CD4-positive, alpha-beta T cell treated with Interleukin-2 at 100 ng/mL for 4 hours (primary cell): ENCODE measurements at places on chromosomes 2 and 18.

- no peak for DNase-seq
These were observed 60.7 kb downstream of the LRRFIP1 start for GRCh38 chr2:237688081-237688480.

- DNase-seq = no peak
These were observed 13.2 kb downstream of the EDAR start for GRCh38 chr2:108975613-108976435.

DNA sequence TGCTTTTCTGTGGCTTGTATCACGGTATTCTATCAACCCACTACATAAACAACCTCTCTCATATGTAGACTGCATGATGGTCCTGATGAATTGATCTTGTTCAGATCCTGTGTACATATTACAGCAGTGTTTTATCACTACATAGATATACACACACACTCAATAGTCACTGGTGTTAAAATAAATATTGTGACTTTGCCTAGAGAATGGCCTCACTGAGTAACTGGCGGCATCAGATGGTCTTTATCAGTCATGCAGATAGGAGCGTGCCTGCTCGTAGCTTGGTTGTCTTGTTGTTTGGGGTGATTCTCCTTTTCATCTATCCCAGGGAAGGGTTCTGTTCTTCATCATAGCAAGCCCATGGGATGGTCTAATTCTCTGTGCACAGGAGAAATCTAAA lies 18.4 kb upstream of the CTAGE1 start:
- DNase-seq = no peak

GRCh38 chr2:239195318-239195871 lies 205.4 kb downstream of the HDAC4 start:
- no peak for DNase-seq

DNA sequence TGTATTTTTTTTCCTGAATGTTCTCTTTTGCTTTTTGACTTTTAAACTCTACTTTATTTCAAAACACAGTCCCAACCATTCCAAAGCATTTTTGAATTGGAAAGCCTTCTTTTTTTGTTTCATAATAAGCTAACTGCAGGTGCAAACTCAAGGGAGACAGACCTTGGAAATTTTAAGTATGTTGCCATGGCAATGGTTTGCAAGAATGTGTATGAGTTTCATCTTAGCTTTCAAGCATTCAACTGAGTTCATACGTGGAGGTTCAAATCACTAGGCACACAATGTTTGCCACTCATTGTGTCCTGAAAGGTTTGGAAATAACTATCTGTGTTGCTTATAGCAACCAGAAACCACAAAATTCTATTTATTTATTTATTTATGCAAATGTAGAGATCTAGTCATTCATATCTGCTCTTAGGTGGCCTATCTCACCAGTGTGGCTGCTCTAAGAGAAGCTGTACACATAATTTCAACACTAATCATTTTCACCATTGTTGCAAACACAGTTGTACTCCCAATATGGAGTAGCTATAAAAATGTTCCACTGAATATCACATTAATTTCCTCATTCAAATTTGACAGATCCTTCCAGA lies 805.7 kb upstream of the FSHR start:
- DNase-seq = no peak

- no peak for DNase-seq
These were observed 60.8 kb downstream of the EFEMP1 start for GRCh38 chr2:55862673-55863390.

DNA sequence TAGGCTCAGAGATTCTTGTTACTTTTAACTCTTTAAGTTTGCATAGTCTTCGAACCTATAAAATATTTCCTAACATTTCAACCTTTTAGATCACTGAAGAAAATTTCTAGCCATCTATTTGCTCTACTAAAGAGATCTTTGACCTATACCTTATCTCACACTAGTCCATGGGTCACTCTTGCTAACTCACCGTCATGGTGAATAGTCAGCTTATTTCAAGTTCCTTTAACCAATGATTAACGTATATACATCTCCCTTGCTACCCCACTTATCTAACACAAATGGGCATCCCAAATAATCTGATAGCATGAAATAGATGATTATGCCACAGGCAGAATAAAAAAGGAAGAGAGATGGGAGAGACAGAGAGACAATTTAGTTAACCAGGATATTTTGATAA lies 303.1 kb downstream of the GPD2 start:
- no peak for DNase-seq

DNA sequence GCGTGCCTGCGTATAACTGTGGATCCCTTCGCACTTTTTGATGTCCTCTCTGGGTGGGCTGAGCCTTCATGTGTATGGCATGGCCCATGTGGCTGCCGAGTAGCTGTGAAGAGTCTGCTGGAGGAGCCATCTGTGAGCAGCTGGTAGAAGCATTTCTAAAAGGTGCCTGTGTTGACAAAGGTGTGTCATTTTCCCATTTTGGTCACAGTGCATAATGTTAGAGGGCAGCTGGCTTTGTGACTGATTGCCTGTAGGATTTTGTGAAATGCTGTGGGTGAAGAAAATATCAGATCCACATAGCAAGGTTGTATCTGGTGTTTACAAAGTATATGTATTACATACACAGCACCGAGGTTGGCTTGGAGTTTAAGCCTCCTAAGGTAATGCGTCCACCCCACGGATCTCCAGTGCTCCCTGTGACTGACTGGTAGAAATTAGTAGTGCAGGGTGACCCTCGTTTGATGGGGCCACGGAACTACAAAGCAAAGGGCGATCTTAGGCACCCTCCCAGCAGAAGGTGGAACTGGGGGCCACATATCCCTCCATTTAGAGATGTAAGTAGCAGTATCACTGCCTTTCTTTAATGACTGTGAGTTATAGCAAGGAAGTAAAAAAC lies 16.5 kb downstream of the GATA6 start:
- no peak for DNase-seq

DNA sequence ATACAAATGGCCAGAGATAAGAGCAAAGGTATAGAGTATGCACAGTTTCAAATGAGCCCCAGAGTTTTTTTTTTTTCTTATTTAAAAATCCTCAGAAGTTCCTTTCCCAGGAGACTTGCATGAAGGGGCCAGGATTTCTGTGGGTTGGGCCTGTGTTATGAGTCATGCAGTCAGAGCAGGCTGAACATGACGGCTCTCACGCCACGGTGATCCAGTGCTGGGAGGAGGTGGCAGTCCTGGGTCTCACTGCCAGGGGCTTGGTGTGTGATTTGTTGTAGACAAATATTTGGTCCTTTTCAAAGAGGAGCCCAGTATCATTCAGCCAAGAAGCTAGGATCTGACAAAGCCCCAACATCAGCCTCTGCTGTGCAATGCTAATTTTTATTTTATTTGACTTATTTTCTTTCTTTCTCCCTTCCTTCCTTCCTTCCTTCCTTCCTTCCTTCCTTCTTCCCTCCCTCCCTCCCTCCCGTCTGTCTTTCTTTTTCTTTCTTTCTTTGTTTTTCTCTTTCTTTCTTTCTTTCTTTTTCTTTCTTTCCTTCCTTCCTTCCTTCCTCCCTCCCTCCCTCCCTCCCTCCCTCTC lies 10.4 kb upstream of the KCNE4 start:
- no peak for DNase-seq

GRCh38 chr18:8654503-8655451 lies 45.5 kb downstream of the RAB12 start:
- DNase-seq = peak; percentile 24

GRCh38 chr2:46775722-46776121 lies 139.9 kb downstream of the MCFD2 start:
- DNase-seq = no peak

- DNase-seq = no peak
These were observed 373.6 kb upstream of the ST6GAL2 start for GRCh38 chr2:107259408-107260195.

DNA sequence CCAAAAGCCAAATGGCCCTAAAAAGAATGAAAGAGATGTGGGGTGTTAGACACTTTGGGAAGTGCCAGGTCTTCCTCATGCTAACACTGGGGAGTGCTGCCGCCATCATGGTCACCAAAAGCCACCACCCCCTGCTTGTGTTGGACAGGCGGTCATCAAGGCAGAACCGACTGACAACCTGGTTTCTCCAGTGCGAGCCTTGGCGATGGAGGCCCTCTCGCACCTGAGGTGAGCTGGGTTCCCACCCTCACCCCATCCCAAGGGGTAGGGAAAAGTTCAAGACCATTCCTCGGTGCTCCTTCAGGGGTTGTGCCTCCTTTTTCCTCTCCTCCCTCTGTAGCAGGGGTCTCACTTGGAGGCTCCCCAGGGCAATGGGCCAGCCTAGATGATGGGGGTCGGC lies 33.6 kb downstream of the MROH2A start:
- DNase-seq = no peak

GRCh38 chr2:129912066-129912820 lies 67.2 kb upstream of the RAB6C start:
- DNase-seq = no peak

GRCh38 chr18:36160959-36161371 lies 26.3 kb upstream of the MOCOS start:
- DNase-seq = no peak

DNA sequence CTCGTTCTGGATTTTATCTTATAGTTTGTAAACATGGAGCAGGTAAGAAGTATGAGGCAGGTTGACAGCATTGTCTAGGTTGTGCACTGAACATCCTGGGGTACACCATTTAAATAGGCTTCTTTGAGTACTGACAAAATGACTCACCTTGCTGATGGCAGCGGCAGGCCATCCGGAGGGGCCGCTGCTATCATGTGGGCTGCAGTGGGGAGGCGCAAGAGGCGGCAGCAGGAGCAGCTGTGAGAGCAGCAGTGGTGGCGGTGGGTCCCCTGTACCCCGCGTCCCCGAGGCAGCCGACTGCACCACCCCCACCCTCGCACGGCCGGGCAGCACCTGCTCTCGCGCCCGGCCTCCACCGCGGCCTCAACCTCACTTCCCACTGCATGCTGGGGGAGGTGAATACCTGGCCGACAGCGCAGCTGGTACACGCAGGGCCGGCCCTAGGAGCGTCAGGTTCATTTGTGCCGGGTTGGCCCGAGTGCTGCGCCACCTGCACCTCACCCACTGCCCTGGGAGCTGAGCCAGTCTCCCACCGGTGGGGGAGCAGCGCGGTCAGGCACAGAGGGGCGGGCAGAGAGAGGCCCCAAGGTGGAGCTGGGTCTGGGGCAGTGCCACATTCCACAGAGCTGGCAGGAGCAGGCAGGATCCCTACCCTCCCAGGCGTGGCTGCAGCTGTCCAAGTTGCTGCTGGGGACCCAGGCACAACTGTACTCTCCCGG lies 154.5 kb upstream of the RBMS1 start:
- DNase-seq = no peak

DNA sequence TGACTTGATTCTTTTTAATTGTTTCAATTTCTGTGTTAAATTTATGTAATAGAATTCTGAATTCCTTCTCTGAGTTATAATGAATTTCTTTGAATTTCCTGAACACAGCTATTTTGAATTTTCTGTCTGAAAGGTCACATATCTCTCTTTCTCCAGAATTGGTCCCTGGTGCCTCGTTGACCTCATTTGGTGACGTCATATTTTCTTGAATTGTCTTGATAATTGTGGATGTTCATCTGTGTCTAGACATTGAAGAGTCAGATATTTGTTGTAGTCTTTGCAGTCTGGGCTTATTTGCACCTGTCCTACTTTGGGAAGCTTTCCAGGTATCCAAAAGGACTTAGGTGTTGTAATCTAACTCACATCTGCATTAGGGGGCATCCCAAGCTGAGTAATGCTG lies 111.4 kb upstream of the LRRTM4 start:
- no peak for DNase-seq

DNA sequence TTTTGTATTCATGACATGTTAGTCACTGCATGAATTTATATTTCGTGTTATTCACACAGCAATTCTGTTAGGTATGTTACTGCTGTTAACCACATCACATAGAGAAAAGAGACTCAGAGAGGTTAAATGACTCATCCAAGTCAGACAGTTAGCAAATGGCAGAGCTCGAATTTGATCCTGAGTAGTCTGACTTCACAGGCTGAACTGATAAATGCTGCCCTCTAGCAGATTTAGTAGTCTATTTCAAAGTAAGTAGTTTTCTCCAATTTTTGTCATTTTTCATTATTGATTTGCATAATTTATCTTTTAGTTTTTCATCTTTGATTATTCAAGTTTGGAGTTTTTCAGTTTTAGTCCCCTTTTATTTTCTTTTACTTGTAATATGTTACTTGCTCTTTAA lies 58.3 kb downstream of the WDR7 start:
- peak; percentile 79 for DNase-seq

- no peak for DNase-seq
These were observed 78.4 kb downstream of the PXDN start for GRCh38 chr2:1665761-1666505.

DNA sequence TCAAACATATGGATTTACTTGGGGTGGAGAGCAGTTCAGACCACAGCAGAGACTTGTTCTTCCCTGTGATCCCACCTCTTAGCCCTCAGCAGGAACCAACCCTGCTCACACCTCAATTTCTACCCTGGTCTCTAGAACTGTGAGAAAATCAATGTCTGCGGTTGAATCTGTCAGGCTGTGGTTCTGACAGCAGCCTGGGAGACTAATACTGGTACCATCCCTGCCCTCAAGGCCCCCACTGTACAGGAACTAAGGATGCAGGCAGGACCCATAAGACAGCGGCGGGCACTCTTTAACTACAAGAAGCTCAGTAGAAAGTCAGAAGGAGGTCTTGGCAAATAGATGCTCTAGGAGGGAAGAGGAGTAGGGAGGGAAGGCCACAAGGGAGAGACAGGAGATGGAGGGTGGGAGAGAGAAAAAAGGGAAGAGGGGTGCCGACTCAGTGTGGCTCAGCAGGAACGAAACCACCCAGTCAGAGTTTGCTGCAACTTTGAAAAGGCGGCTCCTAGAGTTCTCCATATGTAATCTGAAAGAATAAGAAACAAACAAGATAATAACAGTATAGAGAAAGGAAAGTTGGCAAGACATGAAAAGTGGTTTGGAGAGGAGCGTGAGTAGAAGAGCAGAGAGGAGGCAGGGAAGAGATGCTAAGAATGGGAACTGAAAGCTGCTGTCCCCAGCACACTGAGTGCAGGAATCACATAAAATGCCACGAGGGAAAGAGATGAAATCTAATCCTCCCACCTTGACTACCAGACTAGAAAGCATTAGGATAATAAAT lies 323.9 kb upstream of the ID2 start:
- DNase-seq = no peak

- no peak for DNase-seq
These were observed 13.2 kb downstream of the PRELID3A start for GRCh38 chr18:12420821-12421421.

DNA sequence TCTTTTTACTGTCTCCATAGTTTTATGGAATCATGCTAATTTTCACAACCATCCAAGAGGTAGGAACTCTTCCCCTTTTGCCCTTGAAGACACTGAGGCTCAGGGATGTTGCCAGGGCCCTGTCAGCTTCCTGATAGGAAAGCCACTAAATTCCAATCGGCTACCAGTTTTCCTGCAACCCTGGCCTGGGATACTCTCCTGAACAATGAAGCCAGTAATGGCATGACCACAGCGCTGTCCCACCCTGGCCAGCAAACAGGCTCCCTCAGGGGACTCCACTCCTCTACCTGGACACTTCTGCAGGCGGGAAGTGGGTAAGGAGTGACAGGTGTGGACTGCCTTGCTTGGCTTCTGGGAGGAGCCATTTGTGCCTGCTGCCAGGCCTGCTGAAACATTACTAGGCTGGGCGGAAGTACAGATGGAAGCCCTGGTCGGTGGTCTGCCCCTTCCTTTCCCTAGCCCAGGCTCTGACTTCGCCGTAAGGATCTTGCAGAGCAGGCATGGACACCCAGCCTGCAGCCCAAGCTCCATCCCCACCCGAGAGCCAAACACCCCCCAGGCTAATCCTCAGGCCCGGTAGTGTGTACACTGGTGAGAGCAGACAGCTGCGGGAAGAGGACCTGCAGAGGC lies 78.8 kb upstream of the SMAD2 start:
- DNase-seq = no peak

- DNase-seq = no peak
These were observed 1.2 kb downstream of the IMMT start for GRCh38 chr2:86193901-86194567.

GRCh38 chr18:3648200-3648599 lies 198.2 kb downstream of the TGIF1 start:
- no peak for DNase-seq

- DNase-seq = no peak
These were observed 1.0 kb upstream of the ORC2 start for GRCh38 chr2:200964498-200964897.
